Inflammatory macrophage treated with lipopolysaccharide for 1 hour (primary cell): ENCODE measurements at places on chromosomes 2 and 18.

DNA sequence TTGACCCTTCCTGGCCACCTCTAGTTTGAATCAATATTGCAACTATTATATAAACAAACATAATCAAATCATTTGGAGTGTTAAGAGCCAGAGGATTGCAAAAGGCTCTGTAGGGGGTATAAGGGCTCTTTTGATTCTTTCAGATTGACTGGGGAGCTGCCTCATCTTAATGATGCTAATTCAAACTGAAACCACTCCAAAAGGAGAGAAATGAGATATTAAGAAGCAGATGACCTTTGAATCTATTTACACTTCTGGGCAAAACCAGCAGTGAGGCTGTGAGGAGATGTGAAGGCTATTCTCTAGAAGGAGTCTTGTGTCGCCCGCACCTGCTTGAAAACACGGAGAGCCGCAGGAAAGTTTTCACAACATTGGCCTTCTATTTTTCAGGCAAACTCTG is 311.2 kb upstream of the CRIM1 start:
- DNase-seq: no peak

DNA sequence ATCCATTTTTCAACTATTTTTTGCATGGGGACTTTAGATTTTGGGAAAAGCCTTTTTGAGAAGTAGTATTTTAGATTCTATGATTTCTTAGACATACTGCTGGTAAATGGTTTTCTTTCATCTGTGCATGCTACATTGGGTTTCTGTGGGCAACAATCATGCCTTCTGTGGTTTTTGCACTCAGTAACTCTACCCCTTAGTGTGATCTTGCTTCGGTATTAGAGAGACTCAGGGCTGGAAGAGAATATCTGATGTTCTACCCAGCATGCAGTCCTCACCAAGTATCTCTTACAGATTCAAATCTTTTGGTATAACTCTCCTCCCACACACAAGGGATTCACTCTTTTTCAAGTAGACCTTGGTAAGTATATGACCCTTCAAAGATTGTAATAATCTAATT is 183.0 kb downstream of the PMAIP1 start:
- DNase-seq: no peak

- no peak for DNase-seq
Observed at GRCh38 chr18:377088-377487, 109.2 kb upstream of the THOC1 start.

GRCh38 chr2:179248024-179248348 is 16.6 kb downstream of the SESTD1 start:
- DNase-seq: no peak

DNA sequence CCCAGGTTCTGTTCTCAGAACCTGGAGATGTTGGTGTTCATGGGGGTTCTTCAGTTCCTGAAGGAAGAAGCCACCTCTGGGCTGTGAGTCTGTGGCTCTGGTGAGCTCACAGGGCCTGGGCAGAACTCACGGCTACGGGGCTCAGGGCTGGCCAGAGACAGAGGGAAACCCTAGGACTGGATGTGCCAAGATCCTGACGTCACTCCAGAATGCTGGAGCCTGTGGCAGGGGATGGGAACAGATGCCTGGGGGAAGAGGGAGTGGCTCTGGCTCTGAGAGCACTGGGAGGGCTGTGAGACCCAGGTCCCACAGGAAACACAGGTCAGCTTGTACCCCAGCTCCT is at the start of gene OTOF:
Gene OTOF (minus strand): TSS at position 214 of the 343 bp plus-strand sequence.
- no peak for DNase-seq

DNA sequence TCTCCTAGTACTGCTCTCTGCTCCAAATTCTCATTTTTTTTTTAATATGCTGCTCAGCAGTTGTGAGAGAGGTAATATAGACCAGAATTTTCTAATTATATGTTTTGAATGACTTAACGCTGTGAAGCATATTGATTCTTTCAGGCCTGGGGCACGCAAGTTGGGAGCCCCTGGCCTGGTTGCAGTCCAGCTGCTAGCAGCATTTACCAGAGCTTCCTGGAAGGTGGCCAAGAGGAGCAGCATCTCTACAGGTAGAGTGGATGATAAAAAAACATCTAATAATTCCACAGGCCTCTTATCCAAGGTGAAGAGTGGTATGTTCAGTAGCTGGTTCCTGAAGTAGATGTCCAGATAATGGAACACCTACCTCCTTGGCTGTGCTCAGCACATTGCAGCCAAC is 7.3 kb upstream of the UGP2 start:
- no peak for DNase-seq

DNA sequence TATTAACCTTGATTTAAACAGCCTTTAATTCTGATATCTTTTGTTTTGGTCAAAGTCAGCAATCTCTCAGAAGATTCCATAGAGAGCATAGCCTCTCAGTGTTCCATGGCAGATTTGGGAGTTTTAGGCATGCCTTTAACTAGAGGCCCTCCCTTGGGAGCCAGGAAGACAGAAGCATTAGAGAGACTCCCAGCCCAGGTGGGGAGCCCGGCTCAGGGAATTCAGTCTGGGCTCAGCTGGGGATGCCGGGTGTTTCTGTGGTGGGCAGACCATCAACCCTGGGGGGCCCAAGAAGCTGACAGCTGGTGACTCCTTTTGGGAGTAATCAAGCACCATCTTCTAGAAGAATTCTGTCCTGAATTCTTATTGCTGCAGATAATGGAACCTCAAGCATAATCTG is 99.7 kb upstream of the CELF4 start:
- no peak for DNase-seq

- no peak for DNase-seq
Observed at GRCh38 chr2:216148983-216149382, 39.8 kb downstream of the XRCC5 start.

DNA sequence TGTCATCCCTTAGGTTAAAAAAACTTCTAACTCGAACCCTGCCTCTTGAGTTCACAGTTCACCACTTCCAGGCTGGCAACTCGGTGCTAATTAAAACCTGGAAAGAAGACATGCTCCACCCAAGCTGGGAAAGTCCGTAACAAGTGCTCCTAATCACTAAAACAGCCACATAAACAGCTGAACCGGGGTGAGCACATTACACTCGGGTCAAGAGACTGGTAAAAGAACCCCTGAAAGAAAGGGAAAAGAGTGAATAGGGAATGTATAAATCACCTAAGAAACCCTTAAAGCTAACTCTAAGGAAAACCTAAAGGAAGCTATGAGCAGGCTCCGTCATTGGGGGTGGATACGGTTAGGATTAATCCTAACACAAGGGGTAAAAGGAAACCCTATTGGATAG is 102.0 kb downstream of the HIBCH start:
- no peak for DNase-seq
